ENCODE measurements at places on chromosomes 5 and 9. TPM values are rescaled to one million over a fixed set of nuclear protein-coding genes. Genes with fewer than 3 reads are reported as not detected.

AQP7 gene
- total RNA-seq: 2.4 TPM

ZNF462 gene
- total RNA-seq: 25.4 TPM

LIX1 gene
- not detected for total RNA-seq

PCDHB1 gene
- total RNA-seq: 0.12 TPM

TTC23L gene
- 0.20 TPM for total RNA-seq

SLC22A4 gene
- 1.8 TPM for total RNA-seq

TAF11L3 gene
- total RNA-seq: not detected

APBA1 gene
- total RNA-seq: 6.2 TPM

COL15A1 gene
- total RNA-seq: 8.0 TPM

AGXT2 gene
- total RNA-seq: not detected

OR13D1 gene
- total RNA-seq: not detected

AFAP1L1 gene
- 32.7 TPM for total RNA-seq

RANBP6 gene
- 14.8 TPM for total RNA-seq

HSPA5 gene
- total RNA-seq: 282 TPM

KCNV2 gene
- not detected for total RNA-seq

FOXD1 gene
- 1.2 TPM for total RNA-seq

ZNF483 gene
- total RNA-seq: 8.7 TPM

NCS1 gene
- total RNA-seq: 5.7 TPM

OCLN gene
- 136 TPM for total RNA-seq

PKN3 gene
- 13.4 TPM for total RNA-seq

GABRA6 gene
- not detected for total RNA-seq

MUSK gene
- 3.7 TPM for total RNA-seq

SLC36A2 gene
- not detected for total RNA-seq

ADAMTSL2 gene
- total RNA-seq: 17.4 TPM

PGM5 gene
- total RNA-seq: 25.0 TPM

CER1 gene
- total RNA-seq: not detected

FCN2 gene
- total RNA-seq: not detected

RNF183 gene
- not detected for total RNA-seq

CLIC3 gene
- total RNA-seq: 80.7 TPM

ISL1 gene
- not detected for total RNA-seq

GABRG2 gene
- total RNA-seq: not detected

DNAJB5 gene
- 8.3 TPM for total RNA-seq

NMUR2 gene
- 2.1 TPM for total RNA-seq

RASGRF2 gene
- 5.4 TPM for total RNA-seq

RNF38 gene
- total RNA-seq: 49.7 TPM

PCDHB13 gene
- total RNA-seq: 3.2 TPM

JAKMIP2 gene
- total RNA-seq: 7.5 TPM

RIOK2 gene
- 22.2 TPM for total RNA-seq

NR5A1 gene
- total RNA-seq: not detected

PAEP gene
- not detected for total RNA-seq

PLAA gene
- total RNA-seq: 22.1 TPM

PCDHGB3 gene
- total RNA-seq: 2.6 TPM

CANX gene
- total RNA-seq: 630 TPM

DRD1 gene
- 0.58 TPM for total RNA-seq

FOXD4L5 gene
- 0.41 TPM for total RNA-seq

KIF4B gene
- total RNA-seq: 0.17 TPM

LOX gene
- total RNA-seq: 26.8 TPM

ANKRD33B gene
- total RNA-seq: 6.1 TPM

PRUNE2 gene
- total RNA-seq: 7.4 TPM

IL13 gene
- total RNA-seq: not detected

SARDH gene
- 6.8 TPM for total RNA-seq

CATSPER3 gene
- 0.87 TPM for total RNA-seq

STKLD1 gene
- 1.2 TPM for total RNA-seq

FOXI1 gene
- not detected for total RNA-seq

AJM1 gene
- total RNA-seq: 2.7 TPM

COL23A1 gene
- total RNA-seq: 2.0 TPM

MAMDC4 gene
- total RNA-seq: 12.9 TPM

GZMA gene
- total RNA-seq: 8.8 TPM

TICAM2 gene
- total RNA-seq: 6.9 TPM

Measured in upper lobe of right lung (tissue), 1 donor.